NB4 (cell line): ENCODE measurements at places on chromosomes 5 and 9.

DNA sequence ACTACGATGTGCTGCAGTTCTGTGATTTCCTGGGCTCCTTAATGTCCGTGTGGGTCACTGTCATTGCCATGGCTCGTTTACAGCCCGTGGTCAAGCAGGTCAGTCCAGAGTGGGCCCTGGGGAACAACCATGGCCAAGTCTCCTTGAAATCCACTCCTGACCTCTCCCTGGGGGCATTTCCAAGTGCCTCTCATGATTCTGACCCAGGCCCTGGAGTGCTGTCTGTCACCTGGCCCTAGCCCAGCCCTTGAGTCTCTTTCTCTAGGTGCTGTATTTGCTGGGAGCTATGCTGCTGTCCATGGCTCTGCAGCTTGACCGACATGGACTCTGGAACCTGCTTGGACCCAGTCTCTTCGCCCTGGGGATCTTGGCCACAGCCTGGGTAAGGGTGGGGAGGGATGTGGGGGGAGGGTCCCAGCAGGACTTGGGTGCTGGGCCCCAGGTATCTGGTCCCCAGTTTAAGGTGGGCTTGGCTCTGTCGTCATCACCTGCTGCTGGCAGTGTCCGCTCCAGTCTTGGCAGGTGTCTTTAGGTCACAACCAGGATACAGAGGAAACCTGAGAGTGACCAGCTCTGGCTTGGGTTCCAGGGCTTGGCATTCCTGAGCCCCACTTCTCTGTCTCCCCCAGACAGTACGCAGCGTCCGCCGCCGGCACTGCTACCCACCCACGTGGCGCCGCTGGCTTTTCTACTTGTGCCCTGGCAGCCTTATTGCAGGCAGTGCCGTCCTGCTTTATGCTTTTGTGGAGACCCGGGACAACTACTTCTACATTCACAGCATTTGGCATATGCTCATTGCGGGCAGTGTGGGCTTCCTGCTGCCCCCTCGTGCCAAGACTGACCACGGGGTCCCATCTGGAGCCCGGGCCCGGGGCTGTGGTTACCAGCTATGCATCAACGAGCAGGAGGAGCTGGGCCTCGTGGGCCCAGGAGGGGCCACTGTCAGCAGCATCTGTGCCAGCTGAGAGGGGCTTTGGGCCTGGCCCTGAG is 17.0 kb downstream of the OR13J1 start:
- DNase-seq = no peak

- DNase-seq = peak; percentile 62
Measured at GRCh38 chr5:37847978-37848425, 8.2 kb upstream of the GDNF start.

- DNase-seq = no peak
Measured at GRCh38 chr9:124595743-124596142, 88.5 kb upstream of the NR5A1 start.

GRCh38 chr9:95100071-95100627 is 217.4 kb downstream of the FANCC start:
- no peak for DNase-seq

DNA sequence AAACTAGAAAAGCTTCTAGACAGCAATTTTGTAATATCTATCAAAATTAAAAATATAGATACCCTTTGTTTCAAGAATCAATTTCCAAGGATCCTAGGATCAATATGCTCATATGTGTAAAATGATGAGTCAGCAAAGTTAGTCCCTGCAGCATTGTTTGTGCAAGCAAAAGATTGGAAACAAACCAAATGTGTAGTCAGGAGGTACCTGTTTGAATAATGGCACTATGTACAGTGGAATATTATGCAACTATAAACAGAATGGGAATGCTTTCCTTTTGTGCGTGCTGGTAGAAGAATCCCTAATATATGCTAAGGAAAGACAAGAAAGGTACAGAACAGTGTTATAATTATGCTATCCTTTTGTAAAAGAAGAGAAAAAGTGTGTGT is 58.5 kb upstream of the PJA2 start:
- no peak for DNase-seq

- DNase-seq = peak; percentile 97
Measured at GRCh38 chr9:129334105-129334935, 156.3 kb upstream of the IER5L start.

DNA sequence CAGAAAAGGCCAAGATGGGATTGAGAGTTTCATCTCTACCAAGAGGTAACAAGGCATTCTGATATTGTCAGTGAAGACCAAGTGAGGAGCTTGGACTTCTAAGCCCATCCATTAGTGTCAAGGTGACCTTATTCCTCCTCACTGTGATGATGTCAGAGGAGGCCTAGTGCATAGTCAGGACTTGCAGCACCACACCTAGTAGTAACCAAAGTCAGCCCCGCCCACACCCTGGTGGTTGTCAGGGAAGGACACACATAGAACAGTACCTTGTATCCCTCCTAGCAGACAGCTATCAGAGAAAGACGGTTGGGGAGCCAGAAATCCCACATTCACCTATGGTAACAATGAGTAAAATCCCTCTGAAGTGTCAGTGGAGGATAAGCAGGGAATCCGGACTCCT is 111.7 kb downstream of the AP3B1 start:
- peak; percentile 6 for DNase-seq

- DNase-seq = no peak
Measured at GRCh38 chr5:139446956-139447779, 7.8 kb upstream of the DNAJC18 start.

DNA sequence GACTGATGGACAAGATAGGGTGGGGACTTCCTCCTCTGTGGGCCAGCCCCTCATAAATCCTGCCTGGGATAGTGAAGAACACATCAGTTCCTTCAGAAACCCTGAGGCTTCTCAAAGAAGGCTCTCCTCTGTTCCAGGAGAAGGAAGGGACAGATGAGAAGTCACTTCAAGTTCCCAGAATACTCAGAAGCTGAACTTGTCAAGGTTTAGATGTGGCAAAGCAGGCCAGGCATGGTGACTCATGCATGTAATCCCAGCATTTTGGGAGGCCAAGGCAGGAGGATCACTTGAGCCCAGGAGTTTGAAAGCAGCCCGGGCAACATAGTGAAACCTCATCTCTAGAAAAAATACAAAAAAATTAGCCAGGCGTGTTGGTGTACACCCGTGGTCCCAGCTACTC is 38.5 kb downstream of the STOM start:
- DNase-seq = no peak

- no peak for DNase-seq
Measured at GRCh38 chr9:137479892-137480685, 21.0 kb upstream of the NSMF start.

- no peak for DNase-seq
Measured at GRCh38 chr5:79787448-79787847, 97.8 kb downstream of the CMYA5 start.

DNA sequence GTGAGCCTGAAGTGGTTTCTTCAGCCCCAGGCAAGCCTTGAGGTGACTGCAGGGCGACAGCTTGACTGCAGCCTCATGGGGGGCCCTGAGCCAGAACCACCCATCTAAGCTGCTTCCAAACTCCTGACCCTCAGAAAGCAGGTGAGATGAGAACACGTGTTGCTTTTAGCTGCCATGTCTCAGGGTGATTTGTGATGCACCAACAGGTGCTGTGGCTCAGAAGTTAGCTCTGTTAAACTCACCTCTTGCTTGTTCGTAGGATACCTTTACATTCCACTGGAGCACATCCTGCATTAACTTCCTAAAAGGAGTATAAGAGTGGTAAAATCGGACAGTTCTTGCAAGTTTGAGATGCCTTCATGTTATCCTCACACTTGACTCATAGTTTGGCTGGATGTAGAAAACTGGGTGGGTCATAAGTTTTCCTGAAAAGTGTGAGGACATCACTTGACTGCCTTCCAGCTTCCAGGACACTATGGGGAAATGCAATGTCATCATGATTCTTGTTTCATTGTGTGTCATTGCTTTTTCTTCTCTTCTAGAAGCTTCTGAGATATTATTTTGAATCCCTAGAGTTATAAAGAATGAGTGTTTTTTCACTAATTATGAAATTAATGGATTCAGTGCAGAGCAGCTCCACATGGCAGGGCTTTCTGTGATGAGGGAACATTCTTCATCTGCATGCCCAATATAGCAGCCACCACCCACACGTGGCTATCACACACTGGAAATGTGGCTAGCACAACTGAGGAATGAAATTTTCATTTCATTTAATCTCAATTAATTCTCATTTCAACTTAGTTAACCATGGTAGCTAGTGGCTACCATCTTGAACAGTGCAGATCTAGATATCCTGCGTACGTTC is 92.3 kb downstream of the HSD17B3 start:
- no peak for DNase-seq

DNA sequence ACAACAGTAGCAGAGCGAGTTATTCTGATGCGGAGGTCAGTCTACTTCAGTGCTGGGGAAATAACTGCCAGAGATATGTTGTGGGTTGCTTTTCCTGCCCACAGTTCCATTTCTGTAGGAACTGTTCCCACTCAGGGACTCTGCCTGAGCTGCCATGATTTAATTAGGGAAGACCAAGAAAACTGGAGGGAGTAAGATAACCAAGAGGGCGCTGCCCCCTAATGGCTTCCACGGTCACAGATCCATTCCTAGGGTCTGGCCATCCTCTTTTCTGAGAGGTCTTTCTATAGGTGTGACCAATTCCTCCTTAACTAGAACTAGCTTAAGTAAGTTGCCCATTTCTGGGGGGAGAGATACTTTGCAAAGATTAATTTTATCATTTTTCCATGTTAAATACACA is 125.9 kb downstream of the APBA1 start:
- DNase-seq = peak; percentile 1

GRCh38 chr5:175654807-175655206 is 3.1 kb upstream of the HRH2 start:
- DNase-seq = no peak

DNA sequence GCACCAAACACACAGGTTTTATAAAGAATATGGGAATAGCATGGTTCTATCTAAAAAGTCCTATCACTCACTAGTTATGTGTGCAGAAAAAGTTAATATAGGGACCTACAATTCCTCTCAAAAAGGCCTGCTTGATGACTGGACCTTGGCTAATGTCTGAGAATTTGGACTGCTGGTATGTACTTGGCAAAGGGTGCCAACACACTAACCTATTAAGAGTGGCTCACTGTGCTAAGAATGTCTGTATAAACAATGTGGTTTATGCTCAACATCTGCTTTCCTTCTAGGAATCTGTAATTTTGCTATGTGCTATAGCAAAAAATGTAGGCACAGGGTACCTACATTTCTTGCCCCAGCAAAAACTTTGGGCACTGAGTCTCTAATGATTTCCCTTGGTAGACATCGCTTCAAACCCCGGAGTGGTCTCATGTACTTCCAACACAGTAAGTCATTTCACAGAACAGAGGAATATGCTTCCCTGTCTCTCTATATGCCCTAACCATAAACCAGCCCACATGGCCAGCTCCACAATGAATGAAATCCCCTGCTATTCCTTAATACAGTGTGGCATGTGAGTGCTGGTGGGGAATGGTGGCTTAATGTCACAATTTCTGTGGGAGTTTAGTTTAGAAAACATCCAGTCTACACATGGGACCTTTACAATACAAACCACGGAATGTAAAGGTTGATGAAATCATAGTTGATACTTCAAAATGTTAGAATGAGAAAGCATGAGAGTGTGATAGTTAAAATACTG is 101.7 kb downstream of the UBAP2 start:
- no peak for DNase-seq
